ENCODE measurements at places on chromosomes 4 and X. TPM values are rescaled to one million over a fixed set of nuclear protein-coding genes. Genes with fewer than 3 reads are reported as not detected.

DNA sequence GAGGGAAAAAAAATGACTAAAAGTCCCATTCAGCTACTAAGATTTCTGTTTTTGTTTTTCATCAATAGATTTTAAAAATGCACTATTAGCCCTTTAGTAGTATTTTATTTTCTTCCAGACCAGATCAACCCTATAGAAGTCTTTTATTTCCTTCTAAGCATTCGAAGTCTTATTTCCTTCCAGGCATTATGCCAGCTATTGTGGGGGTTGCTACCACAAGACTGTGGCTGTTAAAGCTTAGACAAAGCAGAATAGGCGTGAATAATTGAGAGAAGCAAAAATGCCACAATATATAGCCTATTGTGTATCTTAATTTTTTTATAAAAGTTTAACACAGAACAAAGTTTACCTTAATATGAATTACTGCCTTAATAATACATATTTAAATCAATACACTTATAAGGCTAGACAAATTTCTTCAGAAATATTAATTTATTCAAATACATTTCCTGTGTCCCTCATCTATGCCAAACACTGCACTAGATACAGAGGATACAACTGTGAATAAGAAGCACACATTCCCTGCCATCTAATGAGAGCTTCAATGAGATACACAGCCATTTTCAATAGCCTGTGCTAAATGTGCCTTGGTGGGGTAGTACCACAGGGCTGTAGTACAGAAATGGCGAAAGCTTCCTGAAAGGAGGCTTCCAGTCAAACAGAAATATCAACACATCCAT, 33.1 kb downstream of the SLC10A7 start:
- DNase-seq: no peak

- no peak for DNase-seq
Measured at GRCh38 chr4:8262637-8263322, 6.8 kb upstream of the HTRA3 start.

DNA sequence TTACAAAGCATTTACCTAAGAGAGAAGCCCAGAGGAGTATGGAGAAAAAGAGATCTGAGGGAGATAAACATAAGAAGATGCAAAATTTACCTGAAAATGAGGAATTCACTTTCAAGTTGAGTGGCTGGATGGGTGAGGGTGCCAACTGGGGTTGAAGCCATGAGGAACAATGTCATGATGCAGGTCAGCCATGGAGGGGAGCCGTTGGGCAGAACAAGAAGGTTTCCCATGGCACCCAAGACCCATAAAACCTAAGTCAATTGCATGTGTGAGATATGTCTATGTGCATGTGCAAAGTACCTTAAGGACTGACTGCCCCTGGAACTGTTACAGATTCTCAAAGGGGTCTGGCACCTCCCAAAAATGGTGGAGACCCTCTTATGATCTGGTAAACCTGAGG, 46.6 kb upstream of the PRRG1 start:
- no peak for DNase-seq

DNA sequence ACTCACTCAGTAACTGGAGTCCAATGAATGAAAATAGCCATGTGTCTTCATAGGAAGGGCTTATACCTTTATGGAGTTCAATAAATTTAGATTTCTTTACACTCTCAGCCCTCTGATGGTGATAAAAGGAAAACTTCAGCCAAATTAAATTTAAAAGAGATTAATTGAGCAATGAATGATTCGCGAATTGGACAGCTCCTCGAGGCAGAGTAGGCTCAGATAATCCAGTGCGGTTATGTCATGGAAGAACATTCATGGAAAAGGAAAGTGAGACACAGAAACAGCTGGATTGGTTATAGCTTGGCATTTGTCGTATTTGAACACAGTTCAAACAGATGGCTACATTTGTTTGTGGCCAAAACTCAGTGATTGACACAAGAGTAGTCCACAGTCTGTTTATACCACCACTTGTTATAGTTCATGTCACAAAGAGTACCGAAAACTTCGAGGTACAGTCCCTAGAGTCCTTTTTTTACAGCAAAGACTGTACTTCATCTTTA, 54.6 kb upstream of the TACR3 start:
- no peak for DNase-seq

GRCh38 chr4:184196730-184197385, 20.8 kb downstream of the ENPP6 start:
- DNase-seq: no peak

GRCh38 chr4:101989551-101989950, 199.0 kb downstream of the BANK1 start:
- no peak for DNase-seq

GRCh38 chr4:119810001-119810400, 181.4 kb upstream of the PDE5A start:
- no peak for DNase-seq

DNA sequence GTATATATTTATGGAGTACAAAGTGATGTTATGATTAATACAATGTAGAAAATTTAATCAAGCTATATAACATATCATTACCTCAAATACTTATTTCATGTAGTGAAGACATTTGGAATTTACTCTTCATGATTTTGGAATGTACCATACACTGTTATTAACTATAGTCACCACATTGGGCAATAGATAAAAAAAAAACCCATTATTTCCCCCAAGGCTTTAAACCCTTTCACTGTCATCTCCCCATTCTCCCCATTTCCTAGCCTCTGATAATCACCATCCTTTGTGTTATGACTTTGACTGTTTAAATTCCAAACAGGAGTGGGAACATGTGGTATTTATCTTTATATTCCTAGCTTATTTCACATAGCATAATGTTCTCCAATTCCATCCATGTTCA, 2189.1 kb upstream of the AGA start:
- DNase-seq: no peak

TMEM271 gene
- total RNA-seq: not detected

SPANXA1 gene
- 2.1 TPM for total RNA-seq

- no peak for DNase-seq
Measured at GRCh38 chrX:109283870-109284269, 198.0 kb downstream of the GUCY2F start.

DNA sequence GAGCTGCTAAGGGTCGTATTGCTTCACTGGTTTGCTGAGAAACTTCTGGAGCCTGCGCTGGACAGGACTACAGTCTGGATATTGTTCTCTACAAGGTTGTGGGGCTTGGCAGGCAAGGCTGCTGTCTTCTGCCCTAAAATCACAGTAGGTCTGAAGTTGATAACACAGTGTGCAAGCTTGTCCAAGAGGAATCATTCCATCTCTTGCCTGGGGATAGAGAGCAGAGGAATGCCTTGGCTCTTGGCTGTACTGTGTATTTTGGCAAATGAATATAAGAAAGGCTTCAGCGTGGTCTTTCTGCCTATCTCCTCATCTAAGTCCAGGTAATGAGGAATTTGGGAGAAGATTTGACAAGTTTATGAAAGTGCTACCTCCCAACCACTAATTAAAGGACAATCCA, 9.4 kb upstream of the RASL11B start:
- DNase-seq: no peak

Measured in A172 (cell line).